NCI-H1694 (cell line): ENCODE measurements at places on chromosomes 7 and 10.

- DNase-seq = no peak
These were observed 23.8 kb upstream of the SFTPA1 start for GRCh38 chr10:79586933-79587332.

- no peak for DNase-seq
These were observed 102.9 kb upstream of the ARMC3 start for GRCh38 chr10:22824984-22825383.

GRCh38 chr7:64879800-64880199 lies 23.3 kb upstream of the ZNF273 start:
- DNase-seq = no peak

GRCh38 chr7:5177060-5177459 lies 13.0 kb upstream of the WIPI2 start:
- peak; percentile 62 for DNase-seq

DNA sequence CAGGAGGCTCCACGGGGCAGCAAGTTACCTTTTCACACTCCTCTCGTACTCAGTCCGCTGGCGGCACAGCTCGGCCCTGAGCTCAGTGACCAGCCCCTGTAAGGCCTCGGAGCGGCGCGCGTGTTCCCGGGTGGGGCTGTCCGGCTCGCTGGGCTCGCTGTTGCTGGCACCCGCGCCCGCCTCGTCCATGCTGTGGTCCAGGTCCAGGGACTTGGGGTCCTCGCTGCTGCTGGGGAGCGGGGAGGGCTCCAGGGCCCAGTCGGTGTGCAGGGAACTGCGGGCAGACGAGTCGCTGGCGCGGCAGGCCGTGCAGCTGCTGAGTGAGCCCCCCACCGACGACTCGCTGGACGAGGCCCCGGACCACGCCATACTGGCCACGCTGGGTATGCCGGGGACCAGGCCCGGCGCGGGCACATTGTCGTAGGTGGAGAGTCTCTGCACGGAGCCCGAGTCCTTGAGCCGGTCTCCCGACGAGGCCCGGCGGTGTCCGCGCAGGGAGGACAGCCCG lies 143.8 kb downstream of the MAPK8 start:
- DNase-seq = no peak

DNA sequence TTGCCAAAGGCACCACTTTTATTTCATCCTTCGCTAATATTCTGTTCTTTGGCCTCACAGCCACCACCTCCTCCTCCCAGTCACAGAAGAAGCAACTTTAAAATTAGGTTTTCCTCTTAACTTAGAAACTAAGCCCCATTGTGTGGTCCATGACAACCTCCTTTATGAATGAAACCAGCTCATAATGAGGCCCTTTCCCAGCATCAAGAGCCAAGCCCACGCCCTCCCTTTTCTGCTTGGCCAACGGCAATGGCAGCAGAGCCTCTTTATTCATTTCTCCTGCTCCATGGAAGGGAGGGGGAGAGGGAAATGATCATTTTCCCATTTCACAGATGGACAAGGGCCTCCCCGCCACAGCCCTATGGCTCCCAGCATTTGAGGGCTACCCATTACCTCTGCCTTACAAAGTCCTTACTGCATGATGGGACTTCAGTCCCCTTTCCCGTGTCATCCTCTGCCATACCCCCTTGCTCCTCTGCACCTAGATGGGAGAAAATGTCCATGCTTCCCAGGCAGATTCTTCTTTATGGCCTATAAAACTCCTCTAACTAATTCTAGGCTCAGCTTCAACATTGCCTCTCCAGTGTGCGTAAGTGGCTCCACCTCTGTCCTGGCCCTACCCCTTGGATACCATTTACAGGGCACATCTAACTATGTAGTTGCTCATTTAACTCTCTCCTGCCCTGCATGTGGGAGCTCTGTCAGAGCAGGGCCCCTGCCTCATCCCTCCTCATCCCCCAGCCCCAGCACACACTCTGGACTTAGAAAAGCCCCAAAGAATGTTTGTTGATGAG lies 475.5 kb downstream of the RPS24 start:
- DNase-seq = no peak

DNA sequence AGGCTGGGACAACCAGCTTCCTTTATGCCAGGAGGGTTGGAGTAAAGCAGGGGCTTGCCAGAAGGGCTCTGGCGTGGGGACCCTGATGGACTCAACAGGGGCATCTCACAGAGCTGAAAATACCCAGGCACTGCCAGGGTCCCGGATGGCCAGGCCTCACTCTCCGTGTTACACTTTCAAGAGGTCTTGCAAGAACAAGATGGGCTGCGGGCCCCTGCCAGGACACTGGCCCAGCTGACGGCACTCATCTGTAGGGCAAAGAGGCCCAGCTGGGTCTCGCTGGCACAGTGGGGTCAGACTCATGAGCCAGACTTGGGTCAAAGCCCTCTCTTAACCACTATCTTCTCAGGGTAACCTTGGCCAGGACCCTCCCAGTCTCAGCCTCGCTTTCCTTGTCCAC lies 90.9 kb downstream of the FAM53B start:
- no peak for DNase-seq
